ENCODE measurements at places on chromosomes 13 and 19. TPM values are rescaled to one million over a fixed set of nuclear protein-coding genes. Genes with fewer than 3 reads are reported as not detected.

GRCh38 chr13:100314132-100314910 is 225.4 kb downstream of the PCCA start:
- no peak for DNase-seq
- no peaks in the 10 kb centered on the region for H3K27me3 ChIP-seq
- no peaks in the 10 kb centered on the region for H3K36me3 ChIP-seq
- no peak overlapping the region for H3K27ac ChIP-seq

- no peaks in the 10 kb centered on the region for H3K27me3 ChIP-seq
- no peak overlapping the region for H3K27ac ChIP-seq
- no peak for DNase-seq
These were observed 61.1 kb downstream of the KCNC3 start for GRCh38 chr19:50268041-50268440.

DNA sequence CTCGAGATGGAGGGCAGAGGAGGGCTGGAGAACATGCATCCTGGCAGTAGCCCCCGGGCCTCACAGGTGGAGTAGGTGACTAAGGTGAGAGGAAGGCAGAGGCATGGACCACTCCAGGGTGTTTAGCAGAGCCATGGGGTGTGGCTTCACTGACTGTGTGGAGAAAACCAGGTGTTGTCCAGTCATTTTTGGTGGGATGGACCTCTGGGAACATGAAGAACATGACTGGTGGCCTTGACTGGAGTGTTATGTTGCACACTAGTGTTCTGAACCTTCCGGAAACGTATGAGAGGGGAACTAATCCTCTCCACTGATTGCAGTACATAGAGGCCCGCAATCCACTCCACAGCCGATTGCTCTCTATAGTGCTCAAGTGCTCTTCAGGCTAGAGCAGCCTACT is 16.9 kb downstream of the MED26 start:
- H3K27me3 ChIP-seq = no peaks in the 10 kb centered on the region
- no peak for DNase-seq
- H3K4me3 ChIP-seq = no peak overlapping the region
- no peaks in the 10 kb centered on the region for H3K36me3 ChIP-seq

DNA sequence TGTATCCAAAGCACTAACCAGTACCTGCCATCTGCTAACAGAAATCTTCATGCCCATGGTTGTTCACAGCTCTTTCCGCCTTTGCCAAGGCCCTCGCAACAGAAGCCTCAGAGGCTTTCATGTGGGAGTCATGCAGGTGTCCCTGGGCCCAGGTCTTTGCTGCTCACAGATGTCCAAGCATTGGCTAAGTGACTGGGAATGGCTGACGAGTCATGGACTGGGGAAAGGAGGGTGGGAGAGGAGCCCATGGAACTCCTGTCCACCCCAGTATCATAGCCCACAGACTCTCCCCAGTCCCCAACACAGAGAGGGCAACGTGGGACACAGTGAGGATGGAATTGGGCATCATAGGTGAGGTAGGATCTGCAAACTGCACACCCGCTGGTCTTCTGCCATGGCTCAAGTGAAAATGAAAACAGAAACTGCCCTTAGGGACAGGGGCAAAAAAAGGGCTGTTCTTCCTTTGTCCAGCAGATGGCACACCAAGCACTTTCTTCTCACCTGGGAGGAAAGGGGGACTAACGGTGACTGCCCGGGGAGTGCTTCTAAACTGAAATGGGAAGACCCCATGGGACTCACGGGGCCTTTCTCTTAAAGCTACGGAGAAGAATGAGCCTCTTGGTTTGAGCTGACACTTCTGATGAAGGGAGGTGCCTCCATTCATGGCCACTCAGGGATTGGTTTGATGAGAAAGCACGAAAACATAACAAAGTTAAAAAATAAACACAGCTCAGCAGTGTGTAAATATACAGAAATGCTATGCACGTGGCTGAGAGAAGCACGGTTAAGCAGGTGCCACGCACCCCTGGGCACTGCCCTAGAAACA is 11.1 kb upstream of the DHRS12 start:
- DNase-seq = peak; percentile 73
- H3K4me3 ChIP-seq = peak overlapping the region; percentile 30
- no peaks in the 10 kb centered on the region for H3K36me3 ChIP-seq
- H3K4me1 ChIP-seq = peaks cover 62% of the 10 kb centered on the region

GRCh38 chr13:20939662-20940061 is 37.1 kb upstream of the XPO4 start:
- no peaks in the 10 kb centered on the region for H3K36me3 ChIP-seq
- H3K4me3 ChIP-seq = no peak overlapping the region
- DNase-seq = no peak
- H3K4me1 ChIP-seq = no peaks in the 10 kb centered on the region
- peaks cover 2% of the 10 kb centered on the region for H3K27me3 ChIP-seq

GRCh38 chr19:32916969-32917615 is 47.5 kb upstream of the SLC7A9 start:
- no peaks in the 10 kb centered on the region for H3K4me1 ChIP-seq
- no peaks in the 10 kb centered on the region for H3K27me3 ChIP-seq
- H3K27ac ChIP-seq = no peak overlapping the region
- H3K4me3 ChIP-seq = no peak overlapping the region
- no peak for DNase-seq

- no peaks in the 10 kb centered on the region for H3K27me3 ChIP-seq
- no peak overlapping the region for H3K4me3 ChIP-seq
- no peaks in the 10 kb centered on the region for H3K4me1 ChIP-seq
- H3K27ac ChIP-seq = no peak overlapping the region
- no peaks in the 10 kb centered on the region for H3K36me3 ChIP-seq
These were observed 25.8 kb upstream of the DPRX start for GRCh38 chr19:53606031-53606430.

GRCh38 chr19:1649706-1650649 is 2.4 kb downstream of the TCF3 start:
- H3K27ac ChIP-seq = peak overlapping the region; percentile 57
- peak overlapping the region; percentile 61 for H3K4me3 ChIP-seq
- no peaks in the 10 kb centered on the region for H3K27me3 ChIP-seq
- H3K36me3 ChIP-seq = no peaks in the 10 kb centered on the region
- no peak for DNase-seq

The CD320 gene
- 93.7 TPM for total RNA-seq

The NCAN gene
- not detected for total RNA-seq

The CGB7 gene
- not detected for total RNA-seq

The DPP9 gene
- 105 TPM for total RNA-seq

The FUT3 gene
- total RNA-seq = not detected

The ZNF729 gene
- total RNA-seq = not detected

The C19orf81 gene
- total RNA-seq = not detected

The FXYD3 gene
- not detected for total RNA-seq

The ZNF441 gene
- 7.5 TPM for total RNA-seq

The NAPSA gene
- 19.7 TPM for total RNA-seq

The AKT2 gene
- 132 TPM for total RNA-seq

All from CD8-positive, alpha-beta memory T cell (primary cell).